H7 (cell line): ENCODE measurements at places on chromosomes 11 and 22.
A peak's percentile ranks its signal among the peaks of the same experiment; 100 is the strongest.

GRCh38 chr11:36779791-36780190 is 181.8 kb upstream of the RAG2 start:
- no peak for DNase-seq

DNA sequence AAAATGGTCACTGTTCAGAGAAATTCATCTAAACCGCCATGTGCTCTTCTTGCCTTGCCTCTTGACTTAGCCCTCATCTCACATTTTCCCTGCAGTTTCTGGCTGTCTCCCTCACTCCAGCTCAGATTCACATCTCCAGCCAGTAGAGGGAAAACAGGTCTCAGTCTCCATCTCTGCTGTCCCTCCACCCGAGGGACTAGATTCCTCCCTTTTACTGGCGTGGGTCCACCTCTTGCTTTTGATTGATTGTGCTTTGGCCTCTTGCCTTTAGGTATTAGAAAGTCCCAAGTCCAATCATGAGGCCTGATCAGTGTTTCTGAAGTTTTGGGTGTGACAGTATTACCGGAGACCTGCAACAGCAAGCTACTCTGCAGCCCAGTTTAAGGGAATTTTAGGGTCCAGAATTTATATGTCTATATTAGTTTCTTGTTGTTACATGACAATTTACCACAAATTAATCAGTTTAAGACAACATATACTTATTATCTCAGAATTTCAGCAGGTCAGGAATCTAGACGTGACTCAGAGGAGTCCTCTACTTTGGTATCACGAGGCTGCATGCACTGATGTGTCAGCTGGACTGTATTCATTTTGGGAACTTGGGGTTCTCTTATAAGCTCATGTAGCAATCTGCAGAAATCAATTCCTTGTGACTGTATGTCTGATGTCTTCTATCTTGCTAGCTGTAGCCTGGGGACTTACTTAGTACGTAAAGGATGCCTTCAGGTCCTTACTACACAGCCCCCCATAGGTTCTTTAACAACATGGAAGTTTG is 805.2 kb upstream of the CCDC90B start:
- DNase-seq = no peak

- DNase-seq = no peak
These were observed 16.6 kb upstream of the SPTBN2 start for GRCh38 chr11:66745356-66746235.

DNA sequence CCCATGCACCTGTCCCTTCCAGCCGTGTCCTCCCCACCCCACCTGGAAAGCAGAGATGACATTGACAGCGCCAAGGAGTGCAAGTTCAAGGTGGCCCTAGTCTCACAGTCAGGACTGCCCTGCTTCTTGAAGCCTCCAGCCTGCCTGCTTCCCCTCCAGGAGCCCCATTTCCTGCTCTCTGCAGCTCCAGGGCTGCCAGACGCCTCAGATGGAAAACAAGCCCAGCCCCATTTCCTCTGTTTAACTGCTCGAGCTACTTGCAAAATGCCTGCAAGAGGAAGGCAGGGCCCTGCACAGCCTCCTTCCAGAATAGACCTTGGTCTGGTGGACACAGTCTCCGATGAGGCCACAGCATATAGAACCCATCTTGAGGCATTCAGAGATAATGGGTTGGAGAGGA is 5.0 kb upstream of the DGKZ start:
- DNase-seq = no peak

DNA sequence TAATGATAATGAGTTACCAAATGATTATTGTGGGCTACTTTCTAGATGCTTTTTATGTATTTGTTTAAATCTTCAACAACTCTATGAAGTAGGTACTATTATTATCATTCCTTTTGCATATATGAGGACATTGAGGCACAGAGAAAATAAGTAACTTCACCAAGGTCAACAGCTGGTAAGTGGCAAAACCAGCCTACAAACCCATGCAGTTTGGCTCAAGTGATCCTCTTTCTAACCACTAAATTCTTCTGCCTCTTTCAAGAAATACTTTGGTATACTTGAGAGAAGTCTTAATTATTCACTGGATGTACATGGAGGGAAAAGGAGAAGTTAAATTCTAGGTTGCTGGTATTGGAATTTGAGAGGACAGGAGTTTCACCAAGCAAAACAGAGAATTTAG is 495.2 kb upstream of the CADM1 start:
- DNase-seq = no peak

GRCh38 chr11:21485006-21485405 is 707.9 kb upstream of the ANO5 start:
- DNase-seq = no peak

DNA sequence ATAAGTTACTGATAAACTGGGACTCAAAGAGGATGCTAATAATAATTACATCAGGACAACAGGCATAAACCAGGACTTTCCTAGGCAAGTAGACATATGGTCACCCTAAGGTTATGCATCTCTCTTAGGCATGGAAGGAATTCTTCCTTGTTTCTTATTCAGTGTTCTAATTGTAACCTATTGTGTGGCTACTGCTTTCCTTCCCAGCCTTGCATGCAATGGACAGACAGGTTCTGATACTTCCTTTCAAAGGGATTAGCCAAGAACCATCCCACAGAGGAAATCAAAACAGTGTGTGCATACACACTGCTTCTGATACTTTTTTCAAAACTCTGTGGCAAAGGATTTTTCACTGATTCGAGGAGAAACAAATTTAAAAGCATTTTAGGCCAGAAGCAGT is 48.3 kb downstream of the RRAS2 start:
- DNase-seq = no peak

DNA sequence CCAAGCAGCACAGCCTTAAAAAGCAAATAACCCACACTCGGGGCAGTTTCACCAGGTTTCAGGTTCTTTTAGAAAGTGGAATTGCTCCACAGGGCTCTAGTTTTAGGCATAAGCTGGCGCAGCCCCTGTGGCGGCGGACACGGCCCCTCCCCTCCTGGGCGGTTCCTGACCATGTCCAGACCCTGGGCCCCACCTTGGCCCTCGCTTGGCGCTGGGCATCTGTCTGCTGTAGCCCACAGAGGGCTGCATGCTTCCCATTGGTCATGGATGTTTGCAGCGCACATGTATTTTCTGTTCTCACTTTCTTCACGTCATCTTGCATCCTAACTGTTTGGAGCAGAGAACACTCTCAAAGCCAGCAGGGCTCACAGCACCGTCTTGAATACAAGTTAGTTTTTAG is 244.3 kb downstream of the BRD1 start:
- DNase-seq = peak; percentile 48

GRCh38 chr11:134583397-134583990 is 171.5 kb upstream of the B3GAT1 start:
- peak; percentile 13 for DNase-seq

DNA sequence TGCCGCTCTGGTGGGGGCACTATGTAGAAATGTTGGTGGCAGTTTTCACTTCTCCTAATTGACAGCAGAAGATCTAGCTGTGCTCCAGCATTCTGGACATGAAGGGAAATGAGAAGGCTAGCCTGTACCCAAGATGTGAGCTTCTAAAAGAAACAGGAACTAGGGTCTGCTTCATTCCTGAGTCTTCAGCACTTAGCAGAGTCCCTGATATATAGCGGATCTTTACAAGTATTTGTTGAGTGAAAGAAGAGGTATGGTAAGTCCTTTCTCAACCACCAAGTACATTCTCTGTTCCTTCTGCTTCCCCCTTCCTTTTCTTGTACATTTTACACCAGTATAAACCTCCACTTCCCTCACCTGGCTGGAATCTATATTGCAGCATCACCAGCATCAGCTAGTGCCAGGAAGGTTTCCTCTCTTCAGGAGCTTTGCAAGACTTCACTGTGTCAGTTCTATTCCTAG is 408.3 kb upstream of the CADM1 start:
- peak; percentile 25 for DNase-seq

DNA sequence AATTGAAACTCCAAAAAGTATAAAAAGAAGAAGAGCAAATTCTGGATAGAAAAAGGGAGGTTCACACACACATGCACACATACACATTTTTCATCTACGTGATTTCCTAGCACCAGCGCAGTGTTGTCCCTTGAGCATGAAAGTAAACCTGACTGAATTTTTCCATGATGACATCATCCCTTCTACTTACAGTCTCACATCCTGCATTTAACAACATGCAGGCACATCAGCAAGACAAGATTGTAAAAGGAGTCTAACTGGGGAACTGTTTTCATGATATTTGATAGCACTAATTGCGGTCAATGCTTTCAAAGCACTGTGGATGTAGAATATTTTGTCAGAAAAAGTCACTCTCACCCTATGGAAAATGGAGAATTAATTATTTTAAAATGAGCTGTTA is 36.6 kb downstream of the GAS2 start:
- DNase-seq = no peak

DNA sequence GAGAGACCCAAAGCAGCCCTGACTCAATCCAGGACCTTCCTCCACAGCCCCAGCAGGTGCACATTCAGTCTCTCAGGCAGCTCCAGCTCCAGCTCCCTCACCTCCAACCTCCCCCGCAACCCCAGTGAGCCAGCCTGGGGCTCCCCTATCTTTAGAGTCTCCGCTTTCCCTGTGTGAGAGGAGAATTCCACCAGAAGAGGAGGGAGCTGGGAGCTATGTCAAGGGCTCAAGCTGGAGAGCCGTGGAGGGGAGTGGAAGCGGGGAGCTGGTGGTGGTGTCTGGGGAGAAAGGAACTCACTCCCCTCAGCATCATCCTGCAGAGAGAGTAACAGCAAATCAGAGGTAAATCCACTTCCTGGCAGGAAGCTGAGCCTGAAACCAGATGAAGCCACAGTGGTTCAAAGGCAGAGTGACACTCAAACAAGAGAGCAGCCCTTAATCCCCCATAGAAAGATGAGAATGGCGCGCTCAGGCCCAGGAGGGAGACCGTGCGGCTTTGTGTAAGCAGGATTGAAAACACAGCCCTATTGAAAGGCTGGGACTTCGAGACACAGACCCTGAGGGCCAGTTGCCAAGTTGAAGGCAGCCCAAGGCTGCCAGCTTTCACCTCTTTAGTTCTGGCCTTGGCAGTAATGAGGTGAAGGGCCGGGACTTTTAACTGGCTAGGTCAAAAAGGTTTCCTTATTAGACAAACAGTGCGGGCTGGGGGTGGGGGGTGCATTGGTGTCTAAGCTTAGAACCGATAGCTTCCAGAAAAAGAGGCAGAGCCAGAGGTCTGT is 21.4 kb upstream of the CDON start:
- DNase-seq = no peak

- DNase-seq = no peak
These were observed 56.1 kb downstream of the SYN3 start for GRCh38 chr22:33002035-33002434.

- no peak for DNase-seq
These were observed 90.9 kb downstream of the LDLRAD3 start for GRCh38 chr11:36034551-36035331.

GRCh38 chr22:43182726-43183125 is 4.2 kb downstream of the TTLL12 start:
- DNase-seq = no peak

- no peak for DNase-seq
These were observed 110.8 kb upstream of the SPON1 start for GRCh38 chr11:13851691-13852090.

- peak; percentile 80 for DNase-seq
These were observed 2.8 kb upstream of the BSX start for GRCh38 chr11:122984186-122985011.

DNA sequence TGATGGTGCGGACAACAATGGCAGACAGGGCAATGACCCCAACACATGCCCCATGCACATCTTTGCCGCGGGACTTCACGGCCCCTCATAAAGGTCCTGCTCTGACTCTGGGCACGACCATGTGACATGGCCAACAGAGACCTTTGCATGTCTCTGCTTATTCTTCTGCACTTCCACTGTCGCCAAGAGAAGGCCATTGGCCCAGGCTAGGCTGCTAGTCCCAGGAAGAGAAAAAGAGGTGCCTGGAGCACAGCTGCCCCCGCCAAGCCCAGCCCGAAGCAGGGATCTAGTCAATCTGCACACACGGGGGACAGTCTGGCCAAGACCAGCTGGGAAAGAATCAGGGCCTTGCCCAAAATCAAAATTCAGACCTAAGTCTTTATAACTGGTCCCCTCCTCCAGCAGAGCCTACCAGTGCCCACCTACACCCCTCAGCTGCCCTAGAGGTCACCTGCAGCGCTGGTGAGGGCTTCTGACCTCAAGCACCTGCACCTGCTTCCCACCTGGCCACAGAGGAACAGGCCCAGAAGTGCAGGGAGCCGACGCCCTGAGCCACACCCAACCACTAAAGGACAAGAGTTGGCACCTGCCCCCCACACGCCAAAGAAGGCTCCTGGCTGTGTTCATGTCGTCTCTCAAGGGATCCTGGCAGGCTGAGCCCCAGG is 8.1 kb downstream of the SULT4A1 start:
- peak; percentile 22 for DNase-seq

DNA sequence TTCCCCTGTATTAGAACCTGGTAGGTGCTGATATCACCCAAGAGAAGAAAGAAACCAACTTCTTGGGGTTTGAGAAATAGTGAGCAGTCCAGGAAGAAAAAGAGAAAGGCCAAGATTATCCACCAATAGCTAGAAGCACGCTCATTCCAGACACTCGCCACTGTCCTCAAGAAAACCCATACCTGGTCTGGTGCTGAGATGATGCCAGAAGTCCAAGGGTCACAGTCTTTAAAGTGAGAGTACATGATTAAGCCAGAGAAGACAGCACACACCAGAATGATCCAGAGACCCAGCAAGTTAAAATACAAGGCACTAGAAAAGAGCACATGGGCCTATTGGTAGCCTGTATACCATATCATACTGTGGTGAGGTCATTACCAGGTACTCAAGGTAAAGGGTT is 23.6 kb downstream of the SLC5A12 start:
- no peak for DNase-seq

GRCh38 chr11:35751664-35752061 is 89.1 kb downstream of the TRIM44 start:
- DNase-seq = no peak

DNA sequence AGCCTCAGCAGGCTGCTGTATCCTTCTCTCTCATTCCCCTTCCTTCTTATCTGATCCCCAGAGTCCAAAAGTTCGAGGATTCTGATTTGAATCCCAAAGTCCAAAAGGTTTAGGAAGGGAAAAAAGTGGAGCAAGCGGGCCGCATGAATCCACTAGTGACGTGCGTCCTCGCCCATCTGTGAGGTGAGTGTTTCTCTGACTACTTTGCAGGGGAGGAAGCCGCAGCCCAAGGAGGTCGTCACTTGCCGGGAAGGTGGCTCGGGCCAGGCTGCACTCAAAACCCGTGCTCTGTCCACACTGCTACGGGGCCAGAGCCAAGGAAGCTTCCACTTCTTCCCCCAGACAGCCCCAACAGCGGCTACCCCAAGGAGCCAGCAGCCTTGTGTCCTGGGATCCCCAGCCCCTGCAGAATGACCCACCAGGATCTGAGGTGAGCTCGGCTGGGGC is 16.3 kb downstream of the SLC25A18 start:
- no peak for DNase-seq
